ENCODE measurements at places on chromosomes 3 and 15.

DNA sequence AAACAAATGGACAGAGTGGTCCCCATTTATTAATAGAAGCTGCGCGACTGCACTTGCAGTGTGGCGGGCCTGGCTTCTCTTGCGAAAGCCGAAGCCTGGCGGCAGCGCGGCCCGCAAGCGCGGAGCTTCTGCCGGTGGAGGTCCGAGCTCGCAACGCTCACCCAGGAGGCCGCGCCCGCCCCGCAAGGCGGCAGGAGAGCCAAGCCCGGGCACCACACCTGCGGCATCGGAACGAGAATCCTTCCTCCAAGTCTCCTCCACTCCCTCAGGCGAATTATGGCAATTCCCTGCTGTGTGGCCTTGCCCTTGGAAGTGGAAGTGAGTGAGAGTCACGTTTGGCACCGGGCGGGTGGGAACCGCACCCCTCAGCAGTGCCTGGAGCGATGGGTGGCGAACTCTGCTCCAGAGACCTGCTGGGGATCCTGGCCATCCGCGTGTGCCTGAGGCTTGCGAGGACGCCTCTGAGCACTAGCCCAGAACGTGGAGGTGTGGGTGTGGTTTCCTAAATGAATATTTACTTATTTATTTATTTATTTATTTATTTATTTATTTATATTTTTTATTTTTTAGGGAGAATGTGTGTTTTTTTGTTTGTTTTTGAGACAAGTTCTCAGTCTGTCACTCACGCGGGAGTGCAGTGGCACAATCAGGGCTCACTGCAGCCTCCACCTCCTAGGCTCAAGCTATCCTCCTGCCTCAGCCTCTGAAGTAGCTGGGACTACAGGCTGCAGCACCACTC lies 133.7 kb upstream of the UBE2E1 start:
- DNase-seq = no peak

- no peak for DNase-seq
Observed at GRCh38 chr3:23183731-23184130, 19.4 kb upstream of the UBE2E2 start.

DNA sequence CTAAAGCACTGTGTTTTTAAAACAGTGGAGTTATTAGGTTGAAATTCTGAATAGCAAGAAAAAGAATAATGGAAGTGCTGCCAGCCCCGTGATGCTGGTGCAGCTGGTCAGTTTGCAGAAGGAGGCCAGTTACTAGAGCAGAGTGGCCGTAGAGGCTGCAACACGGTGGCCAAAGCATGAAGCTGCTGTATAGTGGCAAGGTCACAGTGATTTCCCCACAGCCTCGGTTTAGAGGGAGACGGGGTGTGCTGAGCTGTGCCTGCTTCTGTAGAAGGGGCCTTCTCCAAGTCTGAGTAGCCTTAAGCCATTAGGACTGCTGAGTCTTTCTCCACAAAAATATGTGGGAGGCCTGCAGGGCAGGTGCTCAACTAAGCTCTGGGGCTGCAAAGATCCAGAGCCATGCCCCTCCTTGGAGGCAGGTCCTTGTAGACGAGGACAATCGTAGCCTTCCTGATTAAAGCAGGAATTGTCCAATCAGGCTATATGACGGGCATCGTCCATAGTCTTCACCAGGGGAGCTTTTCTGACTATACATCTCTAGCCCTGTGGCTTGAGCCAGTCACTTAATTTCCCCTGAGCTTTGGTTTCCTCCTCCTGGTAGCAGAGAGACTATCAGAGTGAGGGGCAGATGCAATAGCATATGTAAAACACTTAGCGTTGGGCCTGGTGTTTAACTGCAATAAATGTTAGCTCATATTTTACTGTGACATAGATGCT lies 151.6 kb downstream of the PGPEP1L start:
- no peak for DNase-seq

- DNase-seq = no peak
Observed at GRCh38 chr3:160378331-160379109, 20.5 kb downstream of the IFT80 start.

GRCh38 chr3:155242342-155242741 lies 51.1 kb downstream of the STRIT1 start:
- DNase-seq = no peak

DNA sequence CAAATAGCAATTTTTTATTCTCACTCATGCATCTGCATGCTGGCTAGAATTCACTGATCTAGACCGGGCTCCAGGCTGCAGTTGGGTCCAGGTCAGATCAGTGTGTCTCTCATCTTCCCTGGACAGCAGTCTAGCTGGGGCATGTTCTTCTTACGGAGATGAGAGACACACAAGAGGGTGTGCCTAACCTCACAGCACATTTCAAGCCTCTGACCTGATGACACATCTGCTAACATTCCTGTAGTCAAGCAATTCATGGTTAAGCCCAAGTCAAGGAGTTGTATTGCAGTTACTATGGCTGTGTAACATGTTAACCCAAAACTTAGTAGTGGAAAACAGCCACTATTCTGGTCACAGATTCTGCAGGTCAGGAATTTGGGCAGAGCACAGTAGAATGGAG lies 13.1 kb downstream of the BSN start:
- no peak for DNase-seq

DNA sequence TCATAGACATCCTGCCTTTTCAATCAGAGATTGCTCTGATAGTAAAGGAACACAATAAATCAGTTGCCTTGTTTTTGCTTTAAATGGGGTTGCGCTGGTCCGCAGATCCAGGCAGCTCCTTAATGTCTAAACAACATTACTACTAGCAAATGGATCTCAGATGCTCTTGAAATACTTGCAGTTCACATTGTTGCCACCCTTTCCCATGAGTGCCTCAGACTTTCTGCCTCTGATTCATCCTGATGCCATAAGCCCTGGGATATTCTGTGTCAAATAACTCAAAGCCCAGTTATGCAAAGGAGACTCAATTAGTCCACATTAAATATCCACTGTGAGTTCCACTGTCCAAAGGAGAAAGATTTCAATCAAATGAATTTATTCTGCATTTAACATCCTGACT lies 196.7 kb downstream of the PLCH1 start:
- no peak for DNase-seq

GRCh38 chr15:55658886-55659285 lies 70.7 kb upstream of the PYGO1 start:
- DNase-seq = no peak

DNA sequence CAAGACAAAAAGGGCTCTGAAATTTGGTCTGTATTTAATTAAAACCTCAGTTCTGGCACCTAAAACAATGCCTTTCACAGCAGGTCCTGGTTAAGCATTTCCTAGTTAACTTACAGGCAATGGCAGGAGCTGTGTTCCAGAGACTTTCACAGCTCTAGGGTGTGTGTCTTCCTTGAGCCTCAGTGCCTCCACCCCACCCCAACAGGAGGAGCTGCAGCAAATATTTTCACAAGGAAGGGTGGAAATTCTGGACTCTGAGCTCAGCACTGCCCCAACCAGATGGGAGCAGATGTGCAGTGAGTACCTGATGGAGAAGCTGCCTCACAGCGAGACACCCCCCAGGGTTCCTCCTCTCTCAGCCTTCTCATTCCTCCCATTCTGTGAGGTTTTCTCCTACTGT lies 106.3 kb upstream of the SPATA12 start:
- no peak for DNase-seq

- no peak for DNase-seq
Observed at GRCh38 chr3:16548721-16549120, 35.2 kb upstream of the RFTN1 start.

- DNase-seq = no peak
Observed at GRCh38 chr3:12436514-12437220, 47.6 kb upstream of the TSEN2 start.

GRCh38 chr15:71080705-71081104 lies 34.6 kb upstream of the THSD4 start:
- no peak for DNase-seq

- no peak for DNase-seq
Observed at GRCh38 chr15:49815950-49816349, 195.1 kb downstream of the DTWD1 start.

- DNase-seq = no peak
Observed at GRCh38 chr3:187377842-187378241, 9.7 kb downstream of the RTP4 start.

DNA sequence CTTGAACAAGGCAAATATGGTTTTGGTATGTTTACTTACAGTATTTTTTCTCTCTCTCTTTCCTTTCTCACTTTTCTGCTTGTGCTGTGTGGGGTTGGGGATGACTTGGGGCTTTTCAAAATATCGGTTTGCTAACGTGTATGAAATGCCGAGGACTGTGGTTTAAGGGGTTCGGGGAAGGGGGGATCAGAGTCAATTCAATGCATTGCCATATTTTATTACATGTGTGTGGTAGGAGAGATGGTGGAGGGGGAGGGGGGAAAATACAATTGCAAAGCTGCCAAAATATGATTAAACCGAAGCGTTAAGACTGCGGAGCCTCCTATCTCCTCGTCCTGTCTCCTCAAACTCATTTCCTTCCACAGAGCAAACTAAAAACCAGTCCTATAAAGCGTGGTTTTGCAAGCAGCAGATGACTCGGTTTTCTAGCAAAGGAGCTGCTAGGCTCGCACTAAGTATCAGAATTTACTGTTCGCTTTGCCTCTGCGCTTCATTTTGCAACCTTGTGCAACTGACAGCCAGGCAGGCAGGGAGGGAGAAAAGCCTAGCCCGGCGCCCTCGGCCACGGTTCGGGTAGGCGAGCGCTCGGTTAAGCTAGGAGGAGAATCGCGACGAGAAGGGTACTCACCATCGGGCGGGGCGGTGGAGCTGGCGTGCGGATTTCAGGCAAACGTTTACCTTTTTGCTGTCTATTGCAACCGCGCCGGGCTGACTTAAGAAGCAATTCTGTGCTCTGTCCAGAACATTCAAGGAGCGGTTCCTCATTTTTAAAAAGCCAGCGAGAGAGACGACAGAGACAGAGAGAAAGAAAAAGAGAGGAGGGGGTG lies 4.0 kb upstream of the NR2F2 start:
- no peak for DNase-seq

DNA sequence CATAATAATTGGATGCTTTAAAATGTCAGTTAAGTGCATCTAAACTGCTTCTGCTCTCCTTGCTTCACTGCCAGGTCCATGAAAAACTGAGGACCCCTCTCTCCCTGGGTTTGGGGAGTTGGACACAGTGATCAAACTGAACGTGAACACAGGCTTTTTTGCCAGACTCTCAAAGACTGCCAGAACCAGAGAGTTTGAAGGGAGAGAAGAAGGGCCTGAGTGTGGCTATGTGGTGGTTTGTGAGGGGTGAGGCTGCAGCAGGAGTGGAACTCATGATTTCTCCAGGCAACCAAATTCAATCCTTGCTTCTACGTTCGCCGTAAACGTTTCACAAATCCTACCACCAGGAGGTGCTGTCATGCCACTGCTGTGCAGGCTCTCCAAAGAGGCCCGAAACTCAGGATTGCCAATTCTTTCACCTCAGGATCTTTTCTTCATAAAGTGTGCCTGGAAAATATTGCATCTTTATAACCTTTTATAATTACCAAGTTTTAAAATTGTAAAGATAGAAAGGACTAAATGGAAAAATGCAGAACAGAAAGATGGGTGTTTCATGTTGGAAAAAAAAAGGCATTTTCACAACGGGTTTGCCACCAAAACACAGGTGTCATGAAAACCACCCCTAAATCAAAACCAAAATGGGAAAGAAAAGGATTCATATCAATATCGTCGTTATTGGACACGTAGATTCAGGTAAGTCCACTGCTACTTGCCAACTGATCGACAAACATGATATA lies 19.7 kb downstream of the TM4SF4 start:
- DNase-seq = no peak

DNA sequence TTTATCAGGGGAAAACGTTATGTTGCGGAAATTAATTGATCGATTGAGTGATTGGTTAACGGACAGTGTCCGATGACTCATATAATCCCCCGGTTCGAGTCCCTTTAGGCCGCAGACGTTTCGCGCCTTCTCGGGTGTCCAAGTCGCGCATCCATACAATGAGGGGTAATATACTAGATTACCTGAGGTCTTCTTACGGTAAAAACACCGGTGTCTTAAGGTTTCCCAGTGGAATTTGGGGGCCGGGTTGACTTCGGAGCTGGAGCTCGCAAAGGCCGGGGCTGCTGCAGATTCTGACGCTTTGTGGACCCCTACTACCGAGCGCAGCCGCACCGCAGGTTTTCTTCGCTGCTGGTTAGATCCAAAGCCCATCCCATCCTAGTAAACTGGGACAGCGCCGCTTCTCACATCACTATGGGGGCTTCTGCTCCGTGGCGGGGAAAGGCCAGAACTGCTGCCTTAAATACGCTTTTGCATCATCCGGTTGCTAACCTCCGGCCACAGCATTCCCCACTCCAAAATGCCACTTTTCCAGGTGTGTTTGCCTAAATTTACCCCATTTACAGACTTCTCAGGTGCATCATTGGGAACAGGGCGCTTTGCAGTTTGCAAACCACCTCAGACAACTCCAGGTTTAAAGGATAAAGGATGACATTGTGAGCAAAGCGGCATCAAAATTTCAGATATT lies 858 bp upstream of the SACM1L start:
- peak; percentile 26 for DNase-seq

DNA sequence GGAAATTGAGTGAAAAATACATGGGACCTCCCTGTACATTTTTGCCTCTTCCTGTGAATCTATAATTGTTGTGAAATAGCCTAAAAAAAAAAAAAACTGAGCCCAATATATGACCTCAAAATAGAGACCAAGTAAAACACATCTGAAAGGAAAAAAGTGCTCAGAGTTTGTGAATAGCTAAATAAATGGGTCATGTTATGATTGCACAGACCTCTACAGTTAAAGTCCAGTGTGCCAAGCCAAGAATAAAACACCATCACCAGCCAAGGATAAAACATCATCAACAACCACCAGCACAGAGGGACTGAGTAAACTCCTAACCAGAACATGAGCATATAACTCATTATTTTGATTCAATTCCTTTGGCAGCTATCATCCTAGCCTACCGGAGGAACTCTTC lies 115.6 kb upstream of the AGTR1 start:
- DNase-seq = no peak

- DNase-seq = no peak
Observed at GRCh38 chr15:92930054-92930621, 30.0 kb downstream of the CHD2 start.

DNA sequence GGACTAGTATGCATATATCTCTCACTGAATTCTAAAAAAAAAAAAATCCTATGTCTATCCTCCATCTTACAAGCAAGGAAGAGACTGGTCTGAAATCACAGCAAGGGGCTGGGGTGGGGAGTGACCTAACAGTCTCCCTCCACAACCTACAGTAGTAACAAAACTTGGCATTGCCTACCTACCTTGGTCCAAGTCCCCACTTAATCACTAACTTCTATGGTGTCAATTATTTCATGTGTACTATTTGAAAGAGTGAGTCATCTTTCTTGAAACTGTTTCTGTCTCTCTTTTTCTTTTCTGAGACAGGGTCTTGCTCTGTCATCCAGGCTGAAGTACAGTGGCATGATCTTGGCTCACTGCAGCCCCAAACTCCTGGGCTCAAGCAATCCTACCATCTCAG lies 36.8 kb downstream of the CHAC1 start:
- DNase-seq = no peak

DNA sequence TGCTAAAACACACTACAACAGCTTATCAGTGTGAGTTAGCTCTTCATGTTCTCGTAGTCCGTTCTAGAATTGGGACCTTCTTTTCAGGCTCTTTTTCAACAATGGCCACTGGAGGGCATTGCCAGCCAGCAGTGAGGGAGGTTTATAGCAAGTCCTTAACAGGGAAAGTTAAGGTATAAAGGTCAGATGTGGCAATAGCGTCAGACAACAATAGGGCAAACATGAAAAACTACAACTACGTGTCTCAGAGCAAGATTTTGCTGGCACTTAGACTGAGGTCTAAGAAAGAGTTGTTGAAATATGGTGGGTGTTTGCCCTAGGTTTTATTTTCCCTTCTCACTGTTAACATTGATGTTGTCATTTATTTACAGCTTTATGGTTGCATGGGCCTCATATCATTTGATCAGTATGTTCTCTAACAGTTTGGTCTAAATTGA lies 161.4 kb downstream of the GMNC start:
- DNase-seq = no peak

GRCh38 chr3:52349131-52349530 lies 33.0 kb downstream of the DNAH1 start:
- no peak for DNase-seq
